ENCODE measurements at places on chromosomes 4 and X.

DNA sequence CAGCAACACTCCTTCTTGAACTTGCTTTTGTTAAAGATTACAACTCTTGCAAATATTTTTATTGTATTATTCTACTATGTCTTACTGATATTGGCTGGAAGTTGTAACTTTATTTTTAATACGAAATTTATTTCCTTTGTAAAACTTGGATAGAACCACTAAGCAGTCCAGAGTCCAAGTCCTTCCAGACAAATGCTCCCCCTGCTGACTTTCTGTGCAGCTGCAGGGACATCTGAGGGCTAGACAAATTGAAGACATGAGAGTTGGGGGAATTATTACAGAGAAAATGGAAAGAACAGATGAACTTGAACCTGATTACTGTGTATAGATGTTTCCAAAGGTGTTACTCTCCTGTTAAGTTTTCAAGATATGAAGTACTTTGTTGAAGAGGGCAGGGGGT, 238.8 kb downstream of the GRIA3 start:
- peak; percentile 1 for DNase-seq

GRCh38 chr4:11232015-11232414, 196.7 kb downstream of the HS3ST1 start:
- peak; percentile 31 for DNase-seq

DNA sequence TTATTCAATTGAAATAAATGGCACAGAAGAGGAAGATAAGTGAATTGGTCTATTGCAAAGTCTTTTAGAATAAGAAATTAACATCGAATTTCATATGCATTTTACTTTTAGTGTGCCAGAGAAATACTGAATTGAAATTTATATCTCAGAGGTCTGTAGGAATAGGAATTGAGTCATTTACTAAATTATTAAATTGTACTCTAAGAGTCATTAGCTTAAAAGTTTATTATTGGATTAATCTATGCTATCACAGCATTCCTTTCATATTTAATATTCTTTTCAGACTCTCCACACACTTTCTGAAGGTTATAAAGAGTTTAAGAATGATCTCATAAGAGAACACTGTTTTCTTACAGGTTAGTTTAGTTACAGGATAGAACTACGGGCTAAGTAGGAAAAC, 2711.5 kb downstream of the ARAP2 start:
- no peak for DNase-seq

GRCh38 chrX:6120329-6120728, 108.3 kb downstream of the NLGN4X start:
- no peak for DNase-seq

- DNase-seq, result peak; percentile 96
These were observed 115.5 kb downstream of the NFKB1 start for GRCh38 chr4:102616636-102617035.

- DNase-seq, result no peak
These were observed 15.7 kb upstream of the H2AZ1 start for GRCh38 chr4:99965674-99966350.

DNA sequence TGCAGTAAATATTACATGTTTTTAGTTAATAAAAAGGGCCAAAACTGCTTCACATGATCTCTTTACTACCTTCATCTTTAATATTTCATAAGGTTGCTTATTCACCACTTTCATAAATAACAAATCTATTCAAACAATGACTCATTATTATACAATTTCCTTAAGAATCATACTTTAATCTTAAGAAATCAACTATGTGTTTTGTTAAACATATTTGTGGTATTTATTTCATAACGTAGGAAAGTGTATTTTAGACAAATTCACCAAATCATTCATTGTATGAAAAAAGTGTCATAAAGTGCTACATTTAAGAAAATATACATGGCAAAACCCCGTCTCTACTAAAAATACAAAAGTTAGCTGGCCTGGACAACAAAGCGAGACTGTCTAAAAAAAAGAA, 150.5 kb upstream of the RXFP1 start:
- peak; percentile 16 for DNase-seq

DNA sequence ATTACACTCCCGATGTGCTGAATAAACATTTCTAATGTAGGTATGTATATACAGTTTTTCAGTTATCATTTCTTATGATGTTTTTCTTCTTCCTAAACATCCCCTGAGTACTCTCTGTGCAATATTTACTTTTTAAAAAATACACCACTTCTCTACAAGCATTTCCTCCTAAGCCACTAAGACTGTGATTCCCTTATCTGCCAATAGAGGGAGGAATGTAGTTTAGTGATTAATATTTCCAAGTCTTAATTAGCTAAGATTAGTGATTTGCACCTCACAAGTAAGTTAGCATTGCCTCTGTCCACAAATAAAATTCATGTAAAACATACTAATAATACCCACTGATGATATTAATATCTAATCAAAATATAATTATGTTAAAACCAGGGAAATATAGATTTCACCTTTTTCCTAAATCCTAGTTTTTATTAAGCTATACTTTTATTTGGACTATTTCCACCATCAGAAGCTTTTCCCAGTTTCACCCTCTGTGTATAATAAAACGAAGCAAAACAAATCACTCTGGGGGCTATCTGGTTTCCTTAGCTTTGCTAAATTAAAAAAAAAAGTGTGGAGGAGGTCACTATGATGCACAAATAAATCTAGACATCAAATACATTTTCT, 909.1 kb downstream of the FAT4 start:
- DNase-seq, result peak; percentile 28

GRCh38 chrX:113019958-113020357, 179.3 kb upstream of the AMOT start:
- no peak for DNase-seq

- DNase-seq, result no peak
These were observed 32.2 kb downstream of the ATG4A start for GRCh38 chrX:108123591-108124366.

DNA sequence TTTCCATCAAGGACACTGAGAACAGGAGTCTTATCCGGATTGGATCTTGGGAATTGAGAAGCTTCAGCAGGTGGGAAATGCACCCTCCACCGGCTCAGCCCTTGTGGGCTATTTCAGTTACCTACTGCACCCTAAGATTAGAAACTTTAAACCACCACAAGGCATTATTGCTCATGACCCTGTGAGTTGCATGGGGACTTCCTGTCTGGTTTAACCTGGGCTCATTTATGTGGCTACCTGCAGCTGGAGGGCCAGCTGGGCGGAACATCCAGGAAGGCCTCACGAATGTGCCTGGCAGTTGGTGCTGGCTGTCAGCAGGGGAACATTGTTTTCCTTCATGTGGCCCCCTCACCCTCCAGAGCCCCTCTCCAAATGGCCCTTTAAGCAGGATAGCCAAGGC, 164.1 kb downstream of the DEFB131A start:
- DNase-seq, result no peak

GRCh38 chr4:168220893-168221292, 97.7 kb downstream of the DDX60 start:
- DNase-seq, result peak; percentile 55

GRCh38 chr4:185165605-185166063, 22.6 kb downstream of the SLC25A4 start:
- DNase-seq, result no peak

- no peak for DNase-seq
These were observed 49.7 kb upstream of the KLHL8 start for GRCh38 chr4:87270144-87270543.

GRCh38 chr4:145326491-145326890, 146.1 kb upstream of the OTUD4 start:
- peak; percentile 13 for DNase-seq
